ENCODE measurements at places on chromosomes 3 and 15.

GRCh38 chr15:99087405-99087943, 17.4 kb upstream of the SYNM start:
- DNase-seq = no peak

DNA sequence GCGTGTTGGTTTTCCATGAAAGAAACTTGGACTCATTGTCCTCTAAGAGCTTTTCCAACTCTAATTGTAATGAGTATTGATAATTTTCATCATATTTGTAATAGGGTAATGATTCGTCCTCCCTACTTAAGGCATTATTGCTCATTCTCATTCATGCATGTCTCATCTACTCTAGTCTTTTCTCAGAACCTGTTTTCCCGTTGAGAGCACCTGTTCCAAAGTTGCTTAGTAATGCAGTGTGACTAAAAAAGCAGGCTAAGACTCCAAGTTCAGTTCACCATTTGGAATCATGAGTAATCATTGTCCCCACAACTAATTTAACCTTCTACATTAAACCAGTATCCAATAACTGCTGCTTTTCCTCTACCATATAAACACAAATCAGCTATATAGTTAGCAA, 84.0 kb downstream of the FILIP1L start:
- DNase-seq = no peak

DNA sequence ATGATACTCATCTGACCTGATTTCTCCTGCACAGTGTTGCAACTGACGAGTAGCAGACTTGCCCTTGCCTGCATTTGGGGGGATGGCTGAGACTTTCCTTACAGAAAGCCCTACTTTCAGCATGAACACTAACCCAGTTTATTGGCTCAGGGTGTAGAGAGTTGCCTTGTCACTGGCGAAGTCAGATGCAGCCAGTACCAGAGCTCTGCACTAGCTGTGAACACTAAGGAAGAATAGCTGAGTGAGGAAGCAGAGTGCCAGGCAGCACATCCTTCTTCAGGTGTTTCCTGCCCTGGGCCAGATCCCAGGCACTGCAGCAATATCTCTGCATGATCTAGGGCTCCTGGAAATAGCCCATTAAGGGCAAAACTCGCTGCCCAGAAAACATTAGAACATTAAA, 154.0 kb upstream of the SYNPR start:
- no peak for DNase-seq

DNA sequence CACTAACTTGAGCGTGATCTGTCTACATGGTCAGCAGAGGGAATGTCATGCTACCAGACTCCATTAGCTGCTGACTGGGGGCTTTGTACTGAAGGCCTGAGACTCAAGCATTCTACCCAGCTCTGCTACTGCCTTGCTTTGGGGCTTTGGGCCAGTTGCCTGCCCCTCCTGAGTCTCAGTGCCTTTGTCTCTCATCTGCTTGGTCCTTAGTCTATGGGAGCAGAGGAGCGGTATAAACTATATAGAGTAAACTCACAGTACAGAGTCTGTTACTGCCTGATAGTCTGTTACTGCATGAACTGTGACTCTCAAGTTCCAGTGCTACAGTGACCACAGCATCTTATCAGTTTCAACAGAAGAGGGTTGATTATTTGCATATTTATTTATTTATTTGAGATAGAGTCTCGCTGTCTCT, 38.5 kb upstream of the C15orf39 start:
- no peak for DNase-seq

DNA sequence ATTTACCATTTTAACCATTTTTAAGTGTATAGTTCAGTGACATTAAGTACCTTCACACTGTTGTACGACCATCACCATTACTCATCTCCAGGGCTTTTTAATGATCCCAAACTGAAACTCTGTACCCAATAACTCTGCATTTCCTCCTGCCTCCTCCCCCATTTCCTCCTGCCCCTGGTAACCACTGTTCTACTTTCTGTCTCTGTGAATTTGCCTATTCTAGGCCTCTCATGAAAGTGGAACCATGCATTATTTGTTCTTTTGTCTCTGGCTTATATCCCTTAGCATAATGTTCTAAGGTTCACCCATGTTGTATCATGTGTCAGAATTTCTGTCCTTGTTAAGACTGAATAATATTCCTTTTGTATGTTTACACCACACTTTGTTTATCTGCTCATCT, 154.2 kb downstream of the MECOM start:
- DNase-seq = no peak

- DNase-seq = no peak
Observed at GRCh38 chr3:5002174-5002870, 23.1 kb downstream of the BHLHE40 start.

DNA sequence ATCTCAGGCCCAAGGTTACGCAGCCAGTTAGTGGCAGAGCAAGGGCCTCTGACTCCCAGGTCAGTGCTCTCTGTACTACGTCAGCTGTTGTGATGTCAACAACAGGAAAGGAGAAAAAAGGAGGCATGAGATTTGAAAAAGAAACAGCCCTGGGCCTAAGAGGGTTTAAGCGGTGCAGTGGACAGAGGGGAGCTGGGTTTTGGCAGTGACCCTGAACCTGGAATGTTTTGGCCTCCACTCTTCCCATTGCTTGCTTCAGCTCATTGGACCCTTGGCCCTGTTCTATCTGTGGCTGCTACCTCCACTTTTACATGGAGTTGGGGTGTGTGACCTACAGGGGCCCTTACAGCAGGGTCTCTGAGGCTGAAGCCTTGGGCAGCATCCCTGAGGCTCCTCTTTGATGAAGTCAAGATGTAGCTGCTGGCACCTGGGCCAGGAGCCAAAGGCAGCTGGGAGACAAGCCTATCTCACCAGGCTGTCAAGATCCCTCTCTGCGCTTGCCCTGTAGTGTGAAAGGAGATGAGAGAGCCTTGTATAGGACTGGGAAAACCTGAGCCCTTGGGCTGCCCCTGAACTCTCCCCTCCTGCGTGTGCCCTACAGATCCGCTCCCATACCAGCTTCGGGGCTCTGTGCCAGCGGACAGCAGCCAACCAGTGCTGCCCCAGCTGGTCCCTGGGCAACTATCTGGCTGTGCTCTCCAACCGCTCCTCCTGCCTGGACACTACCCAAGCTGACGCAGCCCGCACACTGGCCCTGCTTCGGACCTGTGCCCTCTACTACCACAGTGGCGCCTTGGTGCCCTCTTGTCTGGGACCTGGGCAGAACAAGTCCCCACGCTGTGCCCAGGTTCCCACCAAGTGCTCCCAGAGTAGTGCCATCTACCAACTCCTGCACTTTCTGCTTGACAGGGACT, 8.7 kb downstream of the DISP2 start:
- no peak for DNase-seq

- no peak for DNase-seq
Observed at GRCh38 chr3:89300526-89300925, 193.1 kb downstream of the EPHA3 start.

- no peak for DNase-seq
Observed at GRCh38 chr15:49154799-49155109, 645 bp downstream of the COPS2 start.

- DNase-seq = no peak
Observed at GRCh38 chr3:23758253-23758838, 47.4 kb upstream of the UBE2E1 start.

DNA sequence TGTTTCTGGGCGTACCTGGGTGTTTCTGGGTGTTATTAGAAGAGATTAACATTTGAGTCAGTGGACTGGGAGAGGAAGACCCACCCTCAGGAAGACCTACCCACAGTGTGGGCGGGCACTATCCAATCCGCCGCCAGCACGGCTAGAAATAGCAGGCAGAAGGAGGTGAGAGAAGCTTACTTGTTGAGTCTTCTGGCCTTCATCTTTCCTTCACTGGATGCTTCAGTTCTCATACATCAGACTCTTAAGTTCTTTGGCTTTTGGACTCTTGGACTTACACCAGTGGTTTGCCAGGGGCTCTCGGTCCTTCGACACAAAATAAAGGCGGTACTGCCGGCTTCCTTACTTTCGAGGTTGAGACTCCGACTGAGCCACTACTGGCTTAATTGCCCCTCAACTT, 654.6 kb upstream of the CADM2 start:
- no peak for DNase-seq

DNA sequence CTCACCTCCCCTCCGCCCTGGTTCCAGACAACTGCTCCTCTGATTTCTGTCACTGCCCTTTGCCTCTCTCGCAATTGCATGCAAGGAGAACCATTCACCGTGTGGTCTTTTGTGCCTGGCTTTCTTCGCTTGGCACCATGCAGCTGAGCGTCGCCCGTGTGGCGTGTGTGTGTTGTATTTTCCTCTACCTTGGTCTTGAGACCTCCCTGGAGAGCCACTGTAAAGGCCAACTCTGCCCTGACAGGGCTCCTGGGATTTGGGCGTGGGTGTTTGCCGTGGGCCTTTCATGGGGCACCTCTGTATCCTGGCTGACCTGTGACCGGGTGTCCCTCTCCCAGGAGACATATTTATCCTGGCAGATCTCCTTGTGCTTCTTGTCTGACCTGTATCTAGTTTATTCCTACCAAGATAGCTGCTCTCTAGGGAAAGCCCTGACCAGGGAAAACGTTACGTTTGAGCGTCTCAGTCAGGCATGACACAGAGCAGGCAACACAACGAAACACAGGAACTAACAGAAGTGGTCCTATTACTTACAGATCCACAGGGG, 2.0 kb upstream of the PIGZ start:
- no peak for DNase-seq

DNA sequence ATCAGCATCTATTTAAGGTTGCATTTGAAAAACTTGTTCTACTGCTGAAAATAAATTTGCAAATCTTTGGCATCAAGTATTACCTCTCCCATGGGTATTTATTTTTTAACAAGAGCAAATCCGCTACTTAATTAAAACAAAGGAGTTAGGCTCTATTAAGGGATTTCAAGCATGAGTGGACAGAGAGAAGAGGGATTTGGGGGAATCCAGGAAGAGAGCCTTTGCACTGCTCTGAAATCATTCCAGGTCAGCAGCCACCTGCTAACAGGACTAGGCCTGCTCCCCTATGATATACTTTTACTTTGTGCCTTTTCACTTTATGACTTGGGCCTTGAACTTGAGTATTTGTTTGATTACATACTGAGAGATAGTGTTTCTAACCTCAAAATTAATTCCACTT, 57.1 kb downstream of the IQCH start:
- no peak for DNase-seq

GRCh38 chr15:74421302-74422245, 12.2 kb downstream of the SEMA7A start:
- no peak for DNase-seq

- no peak for DNase-seq
Observed at GRCh38 chr3:160464321-160464720, 14.7 kb upstream of the TRIM59 start.

GRCh38 chr3:112579697-112580096, 17.9 kb downstream of the SLC35A5 start:
- no peak for DNase-seq

DNA sequence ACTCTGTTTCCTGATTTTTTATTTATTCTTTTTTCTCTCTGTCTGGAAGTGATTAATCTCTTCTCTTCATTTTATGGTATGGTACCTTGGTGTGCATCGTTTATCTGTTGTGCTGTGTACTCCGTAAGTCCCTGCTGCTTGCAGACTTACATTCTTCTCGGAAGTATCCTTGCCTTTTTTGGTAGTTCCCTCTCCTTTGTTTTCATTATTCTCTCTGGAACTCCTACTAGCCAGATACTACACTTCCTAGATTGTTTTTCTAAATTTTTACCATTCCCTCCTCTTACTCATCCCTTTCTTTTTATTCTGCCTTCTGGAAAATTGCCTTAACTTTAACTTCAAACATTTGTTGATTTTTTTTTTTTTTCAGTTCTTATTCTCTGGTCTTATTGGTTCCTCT, 27.2 kb downstream of the PIK3CA start:
- DNase-seq = no peak

GRCh38 chr3:45612918-45613602, 18.5 kb downstream of the LIMD1 start:
- no peak for DNase-seq

GRCh38 chr15:74240002-74240568, 4.0 kb downstream of the CCDC33 start:
- DNase-seq = no peak

- no peak for DNase-seq
Observed at GRCh38 chr3:65950340-65951326, 88.1 kb downstream of the MAGI1 start.

DNA sequence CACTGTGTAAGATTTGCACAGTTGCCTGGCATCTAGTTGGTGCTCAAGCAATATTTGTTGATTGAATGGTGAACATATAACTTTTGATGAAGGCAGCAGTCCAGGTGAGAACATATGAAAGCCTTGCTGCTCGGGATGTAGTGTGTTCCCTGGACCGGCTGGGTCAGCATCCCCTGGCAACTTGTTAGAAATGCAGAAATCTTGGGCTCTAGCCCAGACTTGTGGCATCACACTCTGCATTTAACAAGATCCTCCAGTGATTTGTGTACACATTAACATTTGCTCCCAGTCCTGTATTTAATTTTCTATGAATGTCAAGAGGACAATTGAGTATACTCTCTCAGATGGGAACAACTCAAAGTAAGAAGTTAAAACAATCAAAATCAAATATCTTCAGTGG, 69.0 kb upstream of the SAMMSON start:
- DNase-seq = no peak

DNA sequence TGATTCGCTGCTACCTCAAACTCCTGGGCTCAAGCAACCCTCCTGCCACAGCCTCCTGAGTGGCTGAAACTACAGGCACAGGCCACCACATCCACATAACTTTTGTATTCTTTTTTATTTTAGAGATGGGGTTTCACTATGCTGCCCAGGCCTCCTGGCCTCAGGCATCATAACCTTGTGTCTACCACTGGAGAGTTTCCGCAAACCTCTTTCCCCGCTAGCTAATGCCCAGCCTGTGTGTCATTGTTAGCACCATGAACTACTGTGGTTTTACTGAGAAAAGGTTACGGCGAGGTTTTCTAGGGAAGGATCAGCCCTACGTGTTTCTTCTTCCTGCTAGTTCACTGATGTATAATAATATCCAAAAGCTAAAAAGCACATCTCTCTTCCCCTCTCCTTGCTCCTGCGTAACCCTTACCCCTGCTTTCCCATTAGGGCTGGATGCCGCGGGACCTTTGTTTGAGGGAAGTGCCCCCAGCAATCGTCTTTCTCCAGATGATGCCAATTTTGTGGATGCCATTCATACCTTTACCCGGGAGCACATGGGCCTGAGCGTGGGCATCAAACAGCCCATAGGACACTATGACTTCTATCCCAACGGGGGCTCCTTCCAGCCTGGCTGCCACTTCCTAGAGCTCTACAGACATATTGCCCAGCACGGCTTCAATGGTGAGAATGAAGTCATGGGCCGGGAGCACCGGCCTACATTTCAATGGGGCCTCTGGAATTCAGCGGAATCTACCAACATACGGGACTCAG, 113.7 kb downstream of the LIPC start:
- no peak for DNase-seq

DNA sequence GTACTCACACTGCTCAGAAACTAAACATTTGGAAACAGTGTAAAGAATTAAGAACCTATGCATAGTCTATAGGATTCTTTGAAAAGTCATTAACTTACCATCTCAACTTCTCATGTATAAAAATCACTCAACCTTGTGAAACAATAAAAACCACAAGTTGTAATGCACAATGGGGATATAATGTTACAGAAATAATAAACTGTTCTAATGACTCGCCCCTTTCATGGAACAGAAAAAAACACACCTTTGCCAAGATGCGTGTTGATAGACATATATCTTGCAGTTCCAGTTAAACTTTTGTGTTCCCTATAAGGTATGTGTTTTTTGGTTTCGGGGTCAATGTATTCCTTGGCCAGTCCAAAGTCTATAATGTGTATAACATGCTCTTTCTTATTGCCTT, 50.8 kb upstream of the PPIB start:
- no peak for DNase-seq

Measured in mesothelial cell of epicardium (in vitro differentiated cells).